ENCODE measurements at places on chromosomes 6 and 20.
A peak's percentile ranks its signal among the peaks of the same experiment; 100 is the strongest.

DNA sequence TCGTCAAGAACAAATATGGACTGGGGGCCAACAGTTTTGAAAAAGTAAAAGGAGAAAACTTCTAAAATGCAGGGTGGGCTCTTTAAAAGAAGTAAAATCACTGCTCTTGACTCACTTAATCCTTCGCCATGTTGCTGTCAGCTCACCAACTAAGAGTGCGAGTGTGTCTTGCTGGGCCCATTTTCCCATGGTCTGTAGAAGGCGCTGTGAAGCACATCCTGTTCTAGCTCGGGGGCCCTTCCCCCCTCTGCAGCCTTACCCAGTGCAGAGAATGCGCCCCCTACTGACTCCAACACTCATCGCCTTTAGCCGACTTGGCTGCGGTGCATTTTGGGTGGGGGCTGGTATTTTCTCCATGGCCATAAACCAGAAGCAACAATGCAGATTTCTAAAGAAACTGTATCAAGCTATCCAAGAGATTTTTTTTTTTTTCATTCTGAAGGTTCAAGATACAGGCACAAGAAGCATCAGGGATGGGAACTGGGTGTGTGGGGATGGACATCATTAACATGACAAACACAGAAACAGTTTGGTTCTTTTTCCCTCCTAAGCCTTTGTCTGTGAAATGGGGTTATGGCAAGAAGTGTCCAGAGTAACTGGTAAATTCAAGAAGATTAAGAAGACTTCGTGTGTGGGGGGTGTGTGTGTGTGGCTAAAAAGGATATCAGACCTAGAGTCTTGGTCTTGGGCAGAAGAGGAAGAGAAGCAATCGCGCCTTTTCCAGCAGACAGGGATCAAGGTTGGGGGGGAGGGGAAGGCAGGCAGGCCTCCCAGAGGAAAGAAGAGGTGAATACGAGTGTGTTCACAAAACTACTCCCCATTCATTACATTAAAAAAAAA is 1.7 kb downstream of the ADNP start:
- peak; percentile 89 for DNase-seq

DNA sequence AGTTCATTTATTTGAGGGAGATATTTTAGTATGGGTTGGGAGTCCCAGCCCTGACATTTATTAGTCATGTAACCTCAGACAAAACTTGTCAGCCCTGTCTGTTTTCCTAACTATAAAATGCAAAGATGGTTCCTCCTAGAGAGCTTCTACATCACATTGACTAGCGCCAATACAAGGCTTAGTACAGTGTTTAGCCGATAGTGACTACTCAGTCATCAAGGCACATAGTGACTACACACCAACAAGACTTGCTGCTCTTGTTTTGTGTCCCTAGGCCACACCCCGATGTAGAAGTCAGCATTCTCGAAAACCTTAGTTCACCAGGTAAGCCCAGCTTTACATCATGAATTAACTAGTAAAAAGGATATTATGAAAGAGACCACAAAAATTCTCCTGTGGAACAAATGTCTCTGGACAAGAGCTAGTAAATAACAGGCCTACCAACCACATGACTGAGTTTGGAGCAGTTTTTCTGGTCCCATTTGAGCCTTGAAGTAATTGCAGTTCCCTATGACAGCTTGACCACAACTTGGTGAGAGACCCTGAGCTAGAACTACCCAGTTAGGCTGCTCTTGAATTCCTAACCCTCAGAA is 68.8 kb downstream of the PFDN4 start:
- DNase-seq: no peak

GRCh38 chr20:39702701-39703349 is 740.7 kb downstream of the DHX35 start:
- DNase-seq: no peak

DNA sequence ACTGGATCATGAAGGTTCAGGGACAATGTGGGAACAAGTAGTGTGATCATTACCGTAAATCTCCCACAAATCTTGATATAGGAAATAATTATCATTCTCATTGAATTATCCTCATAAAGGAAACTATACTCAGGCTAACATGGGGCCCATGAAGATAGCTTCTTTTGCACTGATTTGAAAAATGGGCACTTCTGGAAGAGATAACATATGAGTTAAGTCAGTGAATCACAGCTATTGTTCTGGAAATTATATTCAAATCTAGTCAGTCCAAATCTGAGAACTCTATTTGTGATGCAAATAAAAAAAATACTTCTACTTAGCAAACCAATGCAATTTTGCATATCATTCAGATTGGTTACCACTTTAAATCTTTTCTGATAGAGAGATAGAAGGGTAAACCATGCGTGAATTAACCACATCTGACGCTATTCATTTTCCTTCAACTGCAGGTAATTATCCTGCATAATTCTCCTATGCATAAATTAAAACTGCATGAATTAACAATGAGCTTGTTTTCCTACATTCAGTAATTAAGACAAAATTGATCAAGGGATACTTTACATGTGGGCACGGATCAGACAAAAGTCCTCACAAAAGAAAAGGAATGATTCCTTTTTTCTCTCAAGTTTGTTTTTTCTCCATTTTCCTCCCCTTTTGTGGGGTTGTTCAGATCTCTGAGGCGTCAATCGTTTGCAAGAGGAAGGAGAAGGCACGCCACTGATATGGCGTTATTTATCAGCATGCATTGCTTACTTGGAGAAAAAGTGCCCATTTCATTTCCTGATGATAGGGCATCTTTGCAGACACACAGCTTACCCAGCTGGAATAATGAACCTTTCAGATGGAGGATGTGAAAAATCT is 36.4 kb downstream of the RIPOR2 start:
- DNase-seq: no peak

- peak; percentile 64 for DNase-seq
Observed at GRCh38 chr6:144215402-144215931, 65.2 kb downstream of the STX11 start.

GRCh38 chr6:157727629-157728182 is 95.3 kb upstream of the SNX9 start:
- no peak for DNase-seq

DNA sequence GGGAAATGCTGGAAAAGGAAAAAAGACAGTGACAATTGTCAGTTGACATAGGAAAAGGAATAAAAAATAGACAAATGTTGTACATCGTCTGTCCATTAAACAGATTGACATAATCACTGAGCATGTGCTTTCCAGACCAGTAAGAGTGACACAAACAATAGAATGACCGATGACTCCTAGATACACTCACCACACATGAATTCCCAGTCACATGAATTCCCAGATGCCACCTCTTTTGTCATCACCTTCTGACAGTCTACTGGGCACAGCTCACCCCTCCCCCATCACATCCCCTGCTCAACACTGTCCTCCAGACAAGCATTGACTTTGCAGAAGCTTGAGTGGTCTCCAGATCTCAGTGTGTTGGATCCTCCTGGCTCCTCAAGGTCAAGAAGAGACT is 25.9 kb downstream of the POM121L2 start:
- no peak for DNase-seq

DNA sequence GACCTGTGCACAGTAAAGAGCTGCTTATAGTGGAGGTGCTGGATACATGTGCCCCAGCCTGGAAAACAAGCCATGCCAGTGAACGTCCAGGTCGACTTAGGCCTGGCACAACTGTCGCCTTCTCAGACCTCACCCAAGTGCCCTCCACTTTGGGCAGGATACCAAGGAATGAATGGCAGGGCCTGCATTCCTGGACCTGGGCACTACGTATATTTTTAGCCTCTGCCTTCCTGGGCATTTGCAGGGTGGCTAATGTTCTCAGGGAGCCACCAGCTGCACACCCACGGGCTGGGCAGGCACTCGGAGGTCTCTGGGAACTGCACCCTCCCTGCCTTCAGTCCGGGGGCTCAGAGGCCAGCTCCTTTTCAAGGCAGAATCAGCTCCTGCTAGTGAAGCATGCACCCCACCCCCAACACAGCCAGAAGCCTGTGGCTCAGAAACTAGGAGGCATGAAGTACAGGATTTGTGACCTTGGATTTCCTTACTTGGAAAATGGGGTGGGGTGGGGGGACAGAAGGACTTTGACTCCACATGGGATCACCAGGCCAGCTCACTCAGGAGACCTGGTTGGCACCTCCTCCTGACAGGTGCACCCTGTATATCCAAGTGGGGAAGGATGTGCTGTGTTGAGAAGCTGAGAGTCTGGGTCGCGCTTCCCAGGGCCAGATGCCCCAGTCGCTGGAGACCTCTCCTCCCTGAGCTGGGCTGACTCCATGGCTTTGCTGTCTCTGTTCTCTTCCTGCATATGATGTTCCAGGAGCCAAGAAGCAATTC is 2.5 kb upstream of the LSM14B start:
- DNase-seq: peak; percentile 73

GRCh38 chr6:160931378-160932310 is 59.9 kb upstream of the MAP3K4 start:
- DNase-seq: no peak

DNA sequence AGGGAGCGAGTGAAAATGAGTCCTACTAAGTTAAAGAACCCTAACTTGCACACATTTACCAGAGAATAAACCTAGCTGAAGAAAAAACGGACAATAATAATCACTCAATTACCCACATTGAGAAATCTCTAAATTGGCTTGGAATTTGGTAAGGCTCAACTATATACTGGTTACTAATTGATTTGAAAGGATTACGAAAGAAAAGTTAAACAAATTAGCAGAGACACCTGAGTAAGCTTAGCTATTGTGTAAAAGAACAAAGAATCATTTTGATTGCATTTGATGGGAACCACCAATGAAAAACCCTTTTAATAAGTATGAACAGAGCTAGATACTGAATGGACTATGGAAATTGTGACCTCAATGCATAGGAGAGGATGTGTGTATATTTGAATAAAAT is 118.6 kb upstream of the ADGRF1 start:
- DNase-seq: no peak

GRCh38 chr6:72084992-72085569 is 198.7 kb downstream of the RIMS1 start:
- DNase-seq: no peak

Data from Right ventricle myocardium superior (tissue), 1 donor.